ENCODE measurements at places on chromosomes 3 and 15.

DNA sequence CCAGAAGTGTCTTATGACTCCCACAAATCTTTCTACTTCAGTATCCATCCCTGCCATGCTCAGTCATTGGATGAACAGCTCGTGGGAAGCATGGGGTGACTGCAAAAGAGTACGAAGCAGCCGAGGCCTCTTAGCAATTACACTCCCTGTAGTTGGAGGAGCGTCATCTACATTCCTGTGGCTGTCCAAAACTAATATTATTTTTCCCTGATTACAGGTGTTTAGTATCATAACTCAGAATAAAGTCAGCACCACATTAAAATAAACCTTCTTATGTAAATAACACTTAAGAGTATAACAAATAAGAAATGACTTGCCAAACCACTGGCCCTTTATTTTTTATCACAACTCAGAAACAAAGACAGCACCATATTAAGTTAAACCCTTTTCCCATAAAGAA is 141.5 kb downstream of the PLOD2 start:
- no peak for DNase-seq

DNA sequence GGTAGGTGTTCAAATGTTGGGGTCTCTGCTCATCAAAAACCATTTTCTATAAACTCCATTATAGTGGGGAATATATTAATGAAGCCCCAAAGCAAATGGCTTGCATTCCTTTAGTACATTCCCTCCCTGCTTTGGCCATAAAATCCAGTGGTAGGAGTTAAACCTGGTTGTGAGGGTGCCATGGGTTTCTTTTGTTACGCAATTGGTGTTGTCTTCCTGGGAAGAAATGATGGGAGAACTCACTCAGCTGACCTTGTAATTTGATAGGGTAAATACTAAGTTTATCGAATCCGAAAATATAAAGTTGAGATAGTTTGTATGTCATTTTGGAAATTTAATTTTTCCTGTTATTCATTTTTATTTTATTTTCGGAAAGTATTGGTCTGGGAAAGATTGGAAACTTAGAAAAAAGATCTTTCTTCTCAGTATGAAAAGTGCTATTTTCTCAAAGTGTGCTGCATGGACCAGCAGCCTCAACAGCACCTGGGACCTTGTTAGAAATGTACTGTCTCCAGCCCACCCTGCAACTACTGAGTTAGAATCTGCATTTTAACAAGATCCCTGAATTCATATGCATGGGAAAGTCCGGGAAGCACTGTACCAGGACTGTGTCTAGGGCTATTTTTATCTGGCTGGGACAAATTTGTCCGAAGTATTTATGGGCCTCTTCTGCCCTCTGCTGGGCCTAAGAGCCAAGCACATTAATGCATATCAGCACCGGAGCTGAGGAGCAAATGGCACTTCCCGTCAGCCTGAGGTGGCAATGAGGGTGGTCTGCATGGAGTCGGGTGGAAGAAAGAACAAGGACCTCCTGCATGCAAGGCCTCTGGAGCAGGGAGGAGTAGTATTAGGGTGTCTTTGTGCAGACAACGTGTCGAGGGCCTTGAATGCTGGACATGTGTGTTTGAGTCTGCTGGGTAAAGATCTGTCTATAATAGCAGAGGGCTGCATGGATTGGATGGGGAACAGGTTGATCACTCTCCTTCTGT is 54.7 kb downstream of the FAM81A start:
- DNase-seq: peak; percentile 38

- DNase-seq: no peak
Measured at GRCh38 chr3:20462226-20462625, 276.2 kb upstream of the SGO1 start.

DNA sequence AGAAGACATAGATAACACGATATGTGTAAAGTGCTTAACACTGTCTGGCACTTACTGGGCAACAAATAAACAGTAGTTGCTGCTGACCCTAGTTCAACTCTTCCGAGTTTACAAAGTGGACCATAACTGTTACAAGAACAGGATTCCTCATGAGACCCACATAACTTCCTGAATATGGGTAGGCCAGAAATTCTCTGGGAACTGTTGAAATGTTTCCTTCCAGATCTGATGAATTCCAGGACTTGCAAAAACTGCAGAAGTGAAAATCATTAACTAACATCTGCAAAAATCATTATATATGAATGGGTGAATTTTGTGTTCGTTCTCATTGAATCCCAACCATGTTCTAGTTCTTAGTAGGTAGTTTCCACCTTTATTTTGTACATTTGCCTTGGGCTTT is 181.7 kb upstream of the MME start:
- no peak for DNase-seq

DNA sequence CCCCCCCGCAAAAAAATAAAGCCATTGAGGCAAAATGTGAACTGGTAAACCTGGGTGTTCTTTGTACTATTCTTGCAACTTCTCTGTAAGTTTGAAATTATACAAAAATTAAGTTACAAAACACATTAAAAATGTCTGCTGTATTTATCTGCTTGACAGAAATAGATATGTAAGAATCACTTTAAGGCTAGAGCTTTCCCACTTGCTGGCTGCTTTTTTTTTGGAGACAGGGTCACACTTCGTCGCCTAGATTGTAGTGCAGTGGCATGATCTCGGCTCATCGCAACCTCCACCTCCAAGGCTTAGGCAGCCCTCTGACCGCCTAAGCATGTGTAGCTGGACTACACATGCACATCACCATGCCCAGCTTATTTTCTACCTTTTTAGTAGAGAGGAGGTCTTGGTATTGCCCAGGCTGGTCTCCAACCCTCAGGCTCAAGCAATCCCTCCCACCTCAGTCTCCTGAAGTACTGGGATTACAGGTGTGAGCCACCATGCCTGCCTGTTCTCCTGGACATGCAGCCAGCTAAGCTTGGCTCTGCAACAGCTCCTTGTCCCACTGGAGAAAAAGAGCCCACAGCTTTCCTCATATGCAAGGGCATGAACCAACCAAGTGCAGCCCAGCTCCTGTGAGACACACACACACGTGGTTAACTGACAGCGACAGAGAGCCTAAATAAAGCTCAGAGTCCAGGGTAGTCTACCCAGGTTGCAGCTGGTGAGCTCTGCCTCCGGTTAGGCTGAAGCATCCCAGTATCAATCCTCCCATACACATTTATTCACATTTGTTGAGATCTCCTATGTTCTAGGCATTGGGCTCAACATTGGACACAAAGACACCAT is 4.5 kb downstream of the RPS17 start:
- DNase-seq: no peak

GRCh38 chr3:189727898-189728297 is 96.7 kb downstream of the TP63 start:
- DNase-seq: no peak

DNA sequence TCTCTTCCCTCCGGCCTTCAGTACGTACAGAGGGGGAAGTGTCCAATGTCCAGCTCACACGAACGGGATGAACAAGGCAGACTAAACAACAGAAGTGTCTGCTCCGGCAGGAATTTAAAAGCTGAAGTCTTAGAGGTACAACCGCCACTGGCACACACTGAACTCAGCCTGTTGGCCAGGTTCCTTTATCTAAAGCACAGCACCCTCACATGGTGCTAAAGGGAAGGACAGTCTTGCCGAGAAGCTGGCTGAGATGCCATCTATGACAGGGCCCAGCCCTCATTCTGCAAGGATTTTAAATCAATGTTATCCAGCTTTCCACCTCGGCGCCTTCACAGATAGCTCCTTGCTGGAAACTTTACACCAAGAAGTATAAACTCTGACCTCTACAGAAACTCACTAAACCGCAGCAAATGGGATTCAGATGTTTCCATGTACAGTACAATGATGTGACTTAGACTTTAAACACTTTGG is 2.8 kb downstream of the ADAMTS17 start:
- peak; percentile 46 for DNase-seq

- DNase-seq: no peak
Measured at GRCh38 chr3:33795856-33796536, 2.4 kb upstream of the PDCD6IP start.

GRCh38 chr15:52181938-52182780 is 9.0 kb downstream of the GNB5 start:
- no peak for DNase-seq

- DNase-seq: no peak
Measured at GRCh38 chr3:40631341-40631995, 106.7 kb downstream of the ZNF621 start.

- no peak for DNase-seq
Measured at GRCh38 chr15:81378443-81378842, 4.4 kb upstream of the TMC3 start.

- no peak for DNase-seq
Measured at GRCh38 chr3:28575100-28575745, 226.6 kb upstream of the AZI2 start.

DNA sequence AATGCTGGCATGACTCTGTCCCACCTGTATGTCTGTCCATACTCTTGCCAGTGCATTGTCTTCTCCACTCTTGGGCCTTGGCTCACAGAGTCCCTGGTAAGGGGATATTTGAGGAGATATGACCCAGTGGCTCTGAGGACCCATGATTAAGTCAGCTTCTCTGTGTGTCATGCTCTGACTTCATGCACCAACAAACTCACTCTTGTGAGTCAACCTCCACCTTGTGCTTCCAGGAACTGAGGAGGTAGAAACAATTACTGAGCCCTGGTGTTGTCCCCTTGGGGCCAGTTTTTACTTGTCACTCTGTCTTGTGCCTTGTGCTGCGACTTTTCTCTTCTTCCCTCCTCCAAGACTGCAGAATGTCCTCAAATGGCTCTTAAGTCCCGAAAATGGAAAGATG is 127.1 kb downstream of the ABHD5 start:
- DNase-seq: no peak

DNA sequence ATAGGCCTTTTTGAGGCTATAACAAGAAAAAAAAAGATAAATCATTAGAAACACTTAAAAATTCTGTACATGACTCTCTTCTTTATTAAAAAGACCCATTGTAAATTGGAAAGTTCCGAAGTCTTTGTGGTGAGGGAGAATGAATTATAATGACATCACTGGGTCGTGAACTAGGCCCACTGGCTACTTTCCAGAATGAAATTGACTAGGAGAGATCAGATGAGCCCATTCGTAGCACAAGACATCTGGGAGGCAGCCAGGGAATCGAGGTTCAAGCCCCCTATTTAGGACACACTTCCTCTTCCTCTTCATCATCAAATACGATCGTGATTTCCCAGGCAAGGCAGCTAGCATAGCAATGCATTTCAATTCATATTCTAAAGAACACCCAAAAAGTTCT is 889.8 kb upstream of the NR2F2 start:
- no peak for DNase-seq

GRCh38 chr3:128412180-128413002 is 54.3 kb downstream of the DNAJB8 start:
- DNase-seq: no peak

GRCh38 chr15:70538278-70538677 is 225.1 kb downstream of the UACA start:
- no peak for DNase-seq

GRCh38 chr3:23646184-23646920 is 159.4 kb upstream of the UBE2E1 start:
- no peak for DNase-seq

GRCh38 chr3:108767253-108767652 is 10.0 kb upstream of the RETNLB start:
- DNase-seq: no peak

DNA sequence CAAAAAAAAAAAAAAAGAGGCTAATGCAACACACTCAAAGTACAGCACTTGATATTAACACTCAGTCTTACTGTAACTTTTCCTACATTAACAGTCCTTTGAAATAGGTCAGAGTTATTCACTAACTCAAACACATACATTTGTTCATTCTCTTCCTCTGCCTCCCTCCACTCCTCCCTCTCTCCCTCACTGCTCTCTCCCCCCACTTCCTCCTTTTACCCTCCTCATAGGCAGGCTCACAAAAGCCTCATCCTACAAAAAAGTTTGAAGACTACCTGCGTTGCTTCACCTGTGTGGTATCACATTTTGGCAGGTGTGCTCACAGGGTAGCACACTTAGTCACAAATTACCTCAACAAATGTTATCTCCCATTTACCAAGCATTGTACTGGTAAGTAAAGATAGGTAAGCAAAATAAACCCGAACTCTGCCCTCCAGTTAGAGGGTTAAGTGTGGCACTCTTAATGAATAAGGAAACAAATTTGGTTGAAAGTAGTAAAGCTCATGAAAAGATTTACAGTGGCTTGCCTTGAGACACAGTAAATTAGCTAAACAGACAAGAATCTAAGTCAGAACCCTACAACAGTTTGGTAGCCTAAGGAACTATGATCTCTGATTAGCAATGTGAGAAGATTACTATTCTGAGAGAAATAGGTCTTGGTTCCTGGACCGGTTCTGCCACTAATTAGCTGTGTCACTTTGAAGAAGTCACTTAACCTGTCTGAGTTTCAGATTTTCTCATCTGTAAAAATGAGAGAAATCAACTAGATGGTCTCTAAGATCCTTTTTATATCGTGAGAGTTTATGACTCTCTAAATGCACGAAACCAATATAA is 151.0 kb upstream of the MLF1 start:
- no peak for DNase-seq

DNA sequence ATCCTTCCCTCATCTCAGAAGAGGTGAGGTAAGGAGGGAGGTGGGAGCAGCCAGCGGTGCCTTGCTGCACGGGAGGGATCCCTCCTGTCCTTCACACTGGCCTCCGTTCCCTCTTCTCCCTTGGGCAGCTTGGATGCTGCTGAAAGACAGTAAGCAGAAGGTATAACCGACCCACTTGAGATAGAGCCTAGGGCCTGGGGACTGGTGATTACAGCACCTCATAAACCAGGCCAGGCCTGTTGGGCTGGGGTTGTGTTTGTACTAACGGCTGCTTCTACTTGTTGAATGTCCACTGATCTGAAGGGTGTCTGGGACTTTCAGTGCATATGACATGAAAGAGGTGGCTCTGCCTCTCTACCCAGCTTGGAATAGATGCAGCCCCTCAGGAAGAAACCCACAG is 25.0 kb downstream of the SEMA6D start:
- DNase-seq: no peak

- DNase-seq: peak; percentile 65
Measured at GRCh38 chr15:63601026-63601703, 4.0 kb downstream of the FBXL22 start.

GRCh38 chr15:50112488-50113186 is 6.4 kb downstream of the ATP8B4 start:
- no peak for DNase-seq

GRCh38 chr3:107271787-107272387 is 105.4 kb upstream of the CCDC54 start:
- DNase-seq: no peak

DNA sequence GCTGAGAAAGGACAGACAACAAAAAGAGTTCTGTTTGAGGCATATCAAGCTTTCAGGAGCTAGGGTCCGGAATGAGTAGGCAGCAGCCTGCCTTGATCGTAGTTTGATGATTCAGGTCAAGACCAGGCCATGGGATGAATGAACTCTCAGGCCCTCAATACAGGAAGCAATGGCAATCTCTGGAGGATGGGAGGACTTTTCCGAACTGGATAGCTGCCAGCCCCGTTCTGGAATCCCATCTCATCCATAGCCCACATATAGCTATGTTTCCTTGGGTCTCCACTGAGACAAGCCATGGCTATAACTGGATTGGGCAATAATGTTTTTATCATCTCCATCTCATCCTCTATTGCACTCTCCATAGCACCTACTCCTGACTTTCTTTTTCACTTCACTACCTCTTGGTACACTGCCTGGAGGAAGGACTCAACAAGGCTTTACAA is 12.8 kb downstream of the AHSG start:
- DNase-seq: no peak

GRCh38 chr3:30581067-30581585 is 25.3 kb upstream of the TGFBR2 start:
- DNase-seq: no peak

GRCh38 chr15:89165677-89166076 is 55.7 kb downstream of the RLBP1 start:
- DNase-seq: no peak

All from activated T-helper 2 cell treated with anti-CD3 and anti-CD28 coated beads, Interferon-gamma antibody, Interleukin-2, Interleukin-4, amounts not matched to agents 10 μg/mL and 5 μg/mL and 100 μg/mL, durations not matched to agents 14 hours and 24 hours and 36 hours (primary cell).